Naive thymus-derived CD4-positive, alpha-beta T cell (primary cell): ENCODE measurements at places on chromosomes 6 and 20. TPM values are rescaled to one million over a fixed set of nuclear protein-coding genes. Genes with fewer than 3 reads are reported as not detected.

OLIG3 gene
- not detected for polyA plus RNA-seq

SESN1 gene
- polyA plus RNA-seq = 16.5 TPM

RSPH9 gene
- polyA plus RNA-seq = 0.96 TPM

SLC35F1 gene
- polyA plus RNA-seq = not detected

RUNX2 gene
- polyA plus RNA-seq = 2.3 TPM

CCN5 gene
- not detected for polyA plus RNA-seq

SLCO4A1 gene
- 0.36 TPM for polyA plus RNA-seq
